ENCODE measurements at places on chromosomes 1 and 21.

- DNase-seq: no peak
Observed at GRCh38 chr21:16821588-16821987, 691.3 kb upstream of the CXADR start.

DNA sequence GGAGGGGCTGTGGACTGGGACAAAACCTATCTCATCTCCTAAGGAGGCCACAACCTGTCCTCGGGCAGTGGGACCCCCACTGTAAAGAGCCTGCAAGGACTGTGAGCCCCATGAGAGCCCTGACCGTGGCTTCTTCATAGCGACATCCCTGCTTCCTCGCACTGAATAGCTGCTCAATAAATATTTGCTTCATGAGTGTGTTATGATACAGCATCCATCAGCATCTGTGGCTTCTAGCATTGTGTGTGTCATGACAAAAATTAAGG is 40.5 kb upstream of the CSF3R start:
- no peak for DNase-seq

GRCh38 chr1:112257043-112257835 is 138.8 kb upstream of the CTTNBP2NL start:
- DNase-seq: no peak

DNA sequence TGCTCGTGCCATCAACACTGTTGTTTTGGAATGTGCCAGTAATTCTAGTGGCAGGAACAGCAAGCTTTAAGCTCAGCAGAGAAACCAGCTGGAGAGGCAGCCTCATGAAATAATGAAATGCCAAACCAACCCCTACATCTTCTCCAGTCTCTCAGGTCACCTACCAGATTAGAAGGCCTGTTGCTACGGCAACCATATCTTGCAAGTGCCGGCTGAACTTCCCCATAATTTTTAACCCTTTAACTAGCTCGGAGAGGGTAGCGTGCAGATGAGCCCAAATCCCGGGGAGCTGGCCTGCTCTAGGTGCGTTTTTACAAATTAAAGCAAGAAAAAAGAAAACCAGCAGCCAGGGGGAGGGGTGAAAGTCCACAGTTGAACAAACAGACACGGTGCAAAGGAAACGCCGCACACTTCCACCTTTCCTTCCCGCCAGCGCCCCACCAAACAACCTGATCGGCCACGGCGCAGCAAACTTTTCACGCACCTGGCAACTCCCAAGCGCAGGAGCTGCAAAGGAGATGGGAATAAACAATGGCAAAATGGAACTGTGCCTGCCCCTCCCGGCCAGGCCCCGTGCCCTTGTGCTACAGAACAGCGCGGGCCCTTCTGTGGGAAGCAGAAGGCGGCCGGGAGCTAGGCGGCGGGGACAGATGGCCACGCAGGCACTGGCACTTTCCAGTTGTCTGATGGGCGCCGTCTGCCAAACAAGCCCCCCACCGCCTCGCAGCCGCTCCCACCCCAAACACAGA is 50.1 kb downstream of the SSBP3 start:
- DNase-seq: no peak
